ENCODE measurements at places on chromosomes 6 and 20.

GRCh38 chr6:72580281-72580940 is 41.5 kb upstream of the KCNQ5 start:
- peak; percentile 55 for DNase-seq

DNA sequence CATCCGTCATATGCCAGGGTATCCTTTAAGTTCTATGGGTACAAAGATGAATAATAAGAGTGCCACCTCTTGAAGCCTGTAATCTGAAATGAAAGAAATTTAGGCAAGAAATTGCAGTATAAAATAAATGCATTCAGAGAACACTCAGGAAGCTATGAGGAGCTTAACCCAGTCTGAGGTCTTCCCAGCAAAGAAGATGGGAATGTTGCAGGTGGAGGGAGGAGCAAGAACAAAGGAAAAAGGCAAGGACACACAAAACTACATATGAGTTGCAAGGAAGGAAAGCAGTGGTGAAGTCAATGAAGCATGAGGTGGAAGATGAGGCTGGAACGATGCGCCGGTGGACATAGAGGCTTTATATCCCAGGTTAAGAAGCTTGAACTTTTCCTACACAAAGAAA is 67.0 kb upstream of the DST start:
- no peak for DNase-seq

- no peak for DNase-seq
These were observed 15.8 kb upstream of the GPR6 start for GRCh38 chr6:109962271-109962670.

DNA sequence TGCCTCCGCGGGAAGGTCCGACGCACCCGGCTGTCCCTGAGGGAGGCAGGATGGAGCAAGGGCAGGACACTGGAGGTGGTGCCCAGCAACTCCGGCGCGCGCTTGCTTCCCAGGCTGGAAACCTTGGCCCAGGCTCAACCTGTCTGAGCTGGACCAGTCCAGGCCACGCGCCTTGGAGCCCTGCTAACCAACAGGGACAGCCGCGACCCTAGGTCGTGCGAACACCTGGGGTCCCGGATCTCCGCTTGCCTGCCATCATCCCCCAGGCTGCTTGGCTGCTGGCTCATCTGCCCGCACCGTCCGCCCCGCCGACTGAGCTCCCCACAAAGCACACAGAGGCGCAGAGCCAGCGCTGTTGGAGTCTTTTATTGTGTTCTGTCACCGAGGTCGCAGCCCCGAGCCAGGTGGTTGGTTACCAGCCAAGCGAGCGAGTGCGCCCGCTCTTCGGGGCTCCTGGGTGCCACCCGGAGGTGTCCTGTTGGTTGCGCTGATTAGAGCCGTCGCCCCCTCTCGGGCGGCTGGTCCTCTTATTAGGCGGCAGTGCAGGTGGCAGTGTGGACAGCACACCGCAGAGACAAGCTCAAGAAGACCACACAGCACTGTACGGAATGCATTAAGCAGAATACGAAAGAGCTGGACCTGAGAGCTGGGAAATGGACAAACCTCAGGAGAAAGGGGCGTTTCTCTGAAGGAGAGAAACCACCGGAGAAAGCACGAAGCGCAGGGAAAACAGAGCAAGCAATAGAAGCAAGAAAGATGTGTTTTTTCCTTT is 3.8 kb downstream of the COL12A1 start:
- DNase-seq: no peak

GRCh38 chr6:129634411-129635230 is 75.4 kb downstream of the ARHGAP18 start:
- no peak for DNase-seq

DNA sequence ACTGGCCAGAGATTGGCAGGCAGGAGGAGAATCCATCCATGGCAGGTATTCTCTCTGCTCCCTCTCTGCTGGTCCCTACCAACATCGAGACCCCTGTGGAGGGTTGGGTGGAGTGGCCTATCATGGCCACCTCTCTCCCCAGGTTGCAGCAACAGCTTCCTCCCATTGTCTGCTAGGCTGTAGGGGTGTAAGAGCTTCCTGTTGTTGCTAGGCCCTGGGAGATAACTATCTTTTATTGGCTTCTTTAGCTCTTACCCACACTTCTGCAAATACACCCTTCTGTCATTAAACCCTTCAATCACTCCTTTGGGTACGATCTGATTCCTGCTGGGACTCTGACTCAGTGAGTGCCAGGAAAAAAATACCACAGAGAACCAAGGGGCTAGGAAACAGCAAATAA is 66.6 kb upstream of the FAM184A start:
- no peak for DNase-seq

GRCh38 chr6:67190733-67191132 is 1444.3 kb upstream of the ADGRB3 start:
- DNase-seq: no peak
